ENCODE measurements at places on chromosomes 2 and 18.

GRCh38 chr2:33660416-33661123 is 61.5 kb upstream of the FAM98A start:
- DNase-seq, result no peak

DNA sequence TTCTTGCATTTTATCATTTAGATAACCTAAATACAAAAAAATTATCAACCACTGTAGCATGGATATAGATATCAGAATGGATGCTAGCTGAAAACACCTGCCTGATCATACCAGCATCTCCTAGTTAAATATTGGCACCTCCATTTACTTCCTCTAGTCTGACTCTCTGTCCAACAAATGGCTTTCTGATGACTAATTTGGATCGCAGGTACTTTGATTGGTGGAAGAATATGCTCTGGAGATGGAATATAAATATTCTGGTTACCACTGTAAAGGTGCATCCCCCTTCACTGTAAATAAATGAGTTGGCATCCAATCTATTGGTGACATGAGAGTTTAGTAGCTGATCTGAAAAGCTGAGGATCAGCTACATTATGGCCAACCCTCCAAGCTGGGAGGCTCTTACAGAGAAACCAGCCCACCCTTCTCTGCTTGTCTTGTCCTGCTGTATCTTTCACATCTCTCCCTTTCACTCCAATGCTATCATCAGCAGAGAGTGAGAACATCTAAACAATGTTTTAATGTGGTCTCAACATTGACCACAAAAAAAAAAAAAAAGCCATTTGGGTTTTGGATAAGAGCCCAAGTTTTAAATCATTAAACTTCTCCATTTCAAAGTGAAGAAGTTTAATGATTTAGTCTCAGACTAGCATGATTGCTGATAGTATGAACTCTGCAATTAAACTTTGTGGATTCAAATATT is 90.5 kb downstream of the PMAIP1 start:
- no peak for DNase-seq

- no peak for DNase-seq
Measured at GRCh38 chr18:45173799-45174519, 441.3 kb upstream of the SLC14A2 start.

GRCh38 chr2:9247177-9247576 is 40.6 kb downstream of the ASAP2 start:
- no peak for DNase-seq

- no peak for DNase-seq
Measured at GRCh38 chr2:226818930-226819329, 16.9 kb upstream of the RHBDD1 start.

- DNase-seq, result no peak
Measured at GRCh38 chr2:225028572-225028971, 13.7 kb downstream of the DOCK10 start.
